Stimulated activated CD4-positive, alpha-beta T cell treated with anti-CD3 and anti-CD28 coated beads, TNF-alpha, amount 100 ng/mL, for 1 hour (primary cell): ENCODE measurements at places on chromosomes 7 and 10.

GRCh38 chr7:25758559-25758958, 393.4 kb upstream of the NFE2L3 start:
- no peak for DNase-seq

- DNase-seq: no peak
Measured at GRCh38 chr10:12510501-12510941, 161.2 kb downstream of the CAMK1D start.

DNA sequence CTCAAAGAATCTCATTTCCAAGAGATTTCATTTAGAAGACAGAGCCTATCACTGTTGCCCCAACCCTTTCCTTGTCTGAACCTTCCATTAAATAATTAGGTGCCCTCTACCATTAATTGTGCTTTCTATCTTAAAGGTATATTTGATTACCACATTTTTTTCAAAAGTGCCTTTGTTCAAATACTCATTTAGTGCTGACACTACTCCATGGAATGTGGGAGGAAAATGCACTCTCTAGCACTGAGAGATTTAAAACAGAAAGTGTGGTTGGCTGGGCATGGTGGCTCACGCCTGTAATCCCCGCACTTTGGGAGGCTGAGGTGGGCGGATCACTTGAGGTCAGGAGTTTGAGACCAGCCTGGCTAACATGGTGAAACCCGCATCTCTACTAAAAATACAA, 119.8 kb downstream of the CACNA2D1 start:
- no peak for DNase-seq

DNA sequence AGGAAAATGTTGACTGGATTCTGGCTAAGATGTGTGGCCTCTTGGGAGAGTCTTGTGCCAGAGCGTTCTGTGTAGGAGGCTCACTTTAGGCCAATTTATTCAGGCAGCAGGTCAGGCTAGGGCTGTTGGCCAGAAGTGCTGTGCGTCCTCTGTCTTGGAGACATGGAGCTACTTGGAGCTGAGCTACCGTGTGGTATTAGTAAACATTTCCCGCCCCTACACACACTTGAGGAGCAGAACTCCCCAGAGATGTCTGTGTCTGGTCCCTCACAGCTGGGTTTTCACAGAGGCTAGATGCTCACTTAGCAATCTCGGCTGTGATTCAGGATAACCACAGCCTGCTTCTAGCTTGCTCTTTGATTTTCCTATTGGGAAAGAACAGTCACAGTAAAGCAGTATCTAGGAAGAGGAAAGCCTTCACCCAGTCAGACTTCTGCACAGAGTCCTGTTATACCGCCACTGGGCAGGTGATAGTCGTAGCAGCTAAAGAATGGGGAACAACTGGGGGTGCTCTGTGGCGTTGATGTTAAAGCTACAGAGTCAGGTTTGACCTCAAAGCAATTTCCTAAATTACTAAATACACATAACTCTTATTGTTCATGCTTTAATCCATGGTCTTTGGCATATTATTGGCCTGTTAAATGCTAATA, 86.7 kb downstream of the MDFIC start:
- no peak for DNase-seq

GRCh38 chr7:5143935-5144903, 45.8 kb upstream of the WIPI2 start:
- peak; percentile 16 for DNase-seq

GRCh38 chr7:104976966-104977636, 36.9 kb upstream of the KMT2E start:
- DNase-seq: no peak

DNA sequence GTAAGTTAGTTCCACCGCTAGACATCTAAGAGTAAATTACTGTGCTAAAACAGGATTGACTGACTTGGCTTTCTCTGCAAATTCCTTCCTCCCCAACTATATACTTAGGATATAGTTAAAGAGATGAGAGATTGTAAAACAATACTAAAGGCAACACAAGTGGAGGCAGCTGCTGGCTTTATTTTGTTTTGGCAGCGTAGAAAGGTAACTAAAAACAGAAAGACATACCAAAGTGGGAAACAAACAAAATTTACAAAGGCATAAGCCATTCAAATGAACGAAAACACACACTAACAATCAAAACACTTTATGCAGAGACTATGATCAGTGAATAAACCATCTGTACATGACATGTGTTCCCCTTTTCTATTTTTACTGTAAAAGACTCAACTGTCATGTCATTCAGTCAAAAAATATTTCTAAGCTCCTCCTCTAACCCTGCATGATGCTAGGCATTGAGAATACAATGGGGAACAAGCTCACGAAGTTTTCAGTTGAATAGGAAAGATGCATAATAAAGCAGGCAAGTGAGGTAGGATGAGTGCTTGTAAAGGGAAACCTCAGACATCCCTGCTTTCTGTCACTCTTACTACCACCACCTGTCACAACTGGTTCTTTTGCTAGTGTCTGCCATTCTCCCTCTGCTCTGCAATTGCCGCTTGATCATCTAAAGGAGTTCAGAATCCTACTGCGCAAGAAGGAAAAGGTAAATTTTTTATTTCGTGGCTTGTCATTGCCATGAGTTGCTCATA, 64.2 kb upstream of the COL1A2 start:
- DNase-seq: no peak

GRCh38 chr10:97196223-97197029, 10.7 kb upstream of the SLIT1 start:
- DNase-seq: peak; percentile 9

DNA sequence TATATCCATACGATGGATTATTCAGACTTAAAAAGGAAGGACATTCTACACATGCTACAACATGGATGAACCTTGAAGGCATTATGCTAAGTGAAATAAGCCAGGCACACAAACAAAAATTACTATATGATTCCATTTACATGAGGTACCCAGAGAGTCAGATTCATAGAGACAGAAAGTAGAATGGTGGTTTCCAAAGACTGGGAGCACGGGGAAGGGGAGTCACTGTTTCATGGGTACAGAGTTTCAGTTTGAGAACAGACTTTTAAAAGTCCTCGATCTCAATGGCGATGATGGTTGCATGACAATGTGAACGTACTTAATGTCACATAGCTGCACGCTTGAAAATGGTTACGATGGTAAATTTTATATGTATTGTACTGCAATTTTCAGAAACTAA, 39.3 kb downstream of the NUDCD3 start:
- no peak for DNase-seq

GRCh38 chr7:21059069-21059468, 272.4 kb upstream of the SP8 start:
- DNase-seq: no peak

- DNase-seq: no peak
Measured at GRCh38 chr10:61891906-61892585, 9.5 kb upstream of the ARID5B start.

DNA sequence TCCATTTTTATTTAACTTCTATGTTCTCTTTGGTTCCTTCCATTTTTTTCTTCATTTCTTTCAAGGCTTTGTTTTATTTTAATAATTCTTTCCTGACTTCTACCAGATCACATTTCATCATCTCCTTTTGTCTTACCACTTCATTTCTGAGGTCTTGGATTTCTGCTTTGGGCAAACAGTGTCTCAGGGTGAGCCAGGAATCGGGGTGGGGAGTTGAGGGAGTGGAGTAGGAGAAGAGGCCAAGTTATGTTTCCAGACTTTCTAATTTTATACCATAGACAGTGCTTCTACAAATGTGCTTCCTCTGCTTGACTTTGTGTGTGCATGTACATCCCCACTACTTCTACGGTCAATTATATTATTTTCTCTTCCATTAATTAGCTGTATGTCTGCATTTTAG, 112.1 kb downstream of the PRKG1 start:
- DNase-seq: no peak

DNA sequence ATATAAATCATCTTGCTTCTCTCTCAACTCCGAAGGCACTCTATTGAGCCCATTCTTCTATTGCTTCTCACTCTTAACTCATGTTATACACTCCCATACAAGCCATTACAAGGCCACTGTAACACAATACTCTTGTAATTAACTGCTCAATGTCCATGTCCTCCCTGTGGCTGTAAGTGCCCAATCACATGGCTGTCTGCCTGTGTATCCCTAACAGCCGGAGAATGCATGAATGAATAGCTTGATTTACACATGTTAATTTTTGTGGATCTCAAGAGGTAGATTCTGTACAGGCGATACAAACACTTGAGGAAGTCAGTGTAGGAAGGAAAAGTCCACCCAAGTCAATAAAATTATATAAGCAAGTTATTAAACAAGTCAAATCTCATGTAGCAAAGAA, 215.6 kb downstream of the DOCK4 start:
- DNase-seq: no peak

DNA sequence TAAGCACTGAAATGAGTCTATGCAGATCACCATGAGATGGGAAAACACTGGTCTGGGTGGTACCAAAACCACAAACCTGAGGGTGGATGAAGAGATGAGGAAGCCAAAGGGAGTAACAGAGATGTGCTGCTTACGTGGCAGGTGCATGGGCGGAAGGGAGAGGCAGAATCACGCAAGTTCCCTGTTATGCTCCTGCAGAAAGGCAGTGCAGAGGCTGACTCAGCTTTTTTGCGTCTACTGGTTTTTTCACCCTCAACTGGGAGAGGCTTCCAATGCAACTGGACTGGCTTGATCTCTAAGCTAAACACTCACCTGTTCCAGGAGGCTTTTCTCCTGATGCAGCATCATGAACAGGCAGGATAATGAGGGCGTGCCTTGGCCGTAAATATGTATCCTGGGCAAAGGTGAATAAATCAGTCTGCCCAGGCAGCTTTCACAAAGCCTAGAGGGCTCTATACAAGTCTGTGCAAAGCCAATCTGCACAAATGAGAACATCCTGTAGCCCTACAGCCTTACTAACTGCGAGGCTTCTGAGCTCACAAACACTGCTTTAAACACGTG, 95.4 kb upstream of the AFAP1L2 start:
- DNase-seq: no peak

GRCh38 chr7:94394437-94395140, at the start of gene COL1A2:
Gene COL1A2, plus strand, starts transcription at chr7:94394895. Its CDS starts 137 bp downstream, at chr7:94395032.
- no peak for DNase-seq

DNA sequence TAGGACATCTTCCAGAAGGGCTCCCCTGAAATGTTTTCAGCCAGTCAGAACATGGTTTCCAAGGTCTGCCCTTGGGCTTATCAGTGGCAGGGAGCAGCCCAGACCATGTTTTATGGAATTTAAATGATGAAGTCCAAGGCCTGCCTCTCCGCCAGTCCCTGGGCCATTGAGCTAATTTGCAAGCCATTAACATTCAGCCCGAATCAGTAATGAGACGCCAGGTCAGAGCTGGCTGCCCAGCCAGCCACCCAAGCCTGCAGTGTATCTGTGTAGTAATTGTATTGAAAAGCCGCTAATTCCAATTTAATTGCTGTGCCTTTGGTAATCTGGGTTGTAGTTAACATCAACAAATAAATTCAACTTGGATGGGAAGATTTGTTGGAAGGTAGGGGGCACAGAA, 131.4 kb downstream of the PAXIP1 start:
- DNase-seq: no peak

DNA sequence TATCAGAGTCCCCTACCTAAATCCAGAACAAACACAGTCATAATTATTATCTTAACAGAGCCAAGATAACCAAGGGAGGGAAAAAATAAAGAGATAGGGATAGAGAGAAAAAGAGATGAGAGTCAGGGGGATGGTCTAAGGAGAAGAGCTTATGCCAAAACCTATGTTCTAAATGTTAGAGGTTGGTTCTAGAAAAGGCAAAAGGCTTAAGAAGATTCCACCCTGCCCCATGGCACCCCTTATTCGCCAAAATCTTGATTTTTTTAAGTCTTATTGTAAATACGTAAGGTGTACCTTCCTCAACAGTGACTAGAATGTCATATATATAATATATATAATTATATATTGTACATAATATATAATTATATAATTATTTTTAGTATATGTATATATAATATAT, 29.6 kb upstream of the CTNNA3 start:
- no peak for DNase-seq

DNA sequence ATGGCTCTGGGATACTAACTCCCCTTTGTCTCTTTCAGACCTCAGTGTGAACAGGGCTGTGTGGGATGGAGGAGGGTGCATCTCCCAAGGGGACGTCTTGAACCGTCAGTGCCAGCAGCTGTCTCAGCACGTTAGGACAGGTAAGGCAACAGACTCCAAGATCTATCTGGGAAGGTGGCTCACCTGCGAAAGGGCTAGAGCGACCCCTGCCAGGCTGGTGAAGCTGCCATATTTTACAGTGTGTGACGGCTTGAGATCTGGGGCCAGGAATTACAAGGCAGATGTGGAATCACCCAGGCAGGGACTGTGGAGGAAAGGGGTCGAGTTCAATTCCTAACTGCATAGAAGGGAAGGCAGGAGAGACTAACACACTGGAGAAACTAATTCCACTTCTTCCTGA, 11.2 kb downstream of the MUC17 start:
- no peak for DNase-seq
